Activated CD4-positive, alpha-beta T cell treated with anti-CD3 and anti-CD28 coated beads, Interleukin-2, Interleukin-4, amounts not matched to agents 100 ng/mL and 50 ng/mL, durations not matched to agents 16 hours and 8 hours (primary cell): ENCODE measurements at places on chromosomes 1 and 21.

- DNase-seq = no peak
Observed at GRCh38 chr1:220999872-221000863, 120.9 kb downstream of the HLX start.

GRCh38 chr1:27141266-27142003 is 13.5 kb downstream of the SLC9A1 start:
- no peak for DNase-seq

DNA sequence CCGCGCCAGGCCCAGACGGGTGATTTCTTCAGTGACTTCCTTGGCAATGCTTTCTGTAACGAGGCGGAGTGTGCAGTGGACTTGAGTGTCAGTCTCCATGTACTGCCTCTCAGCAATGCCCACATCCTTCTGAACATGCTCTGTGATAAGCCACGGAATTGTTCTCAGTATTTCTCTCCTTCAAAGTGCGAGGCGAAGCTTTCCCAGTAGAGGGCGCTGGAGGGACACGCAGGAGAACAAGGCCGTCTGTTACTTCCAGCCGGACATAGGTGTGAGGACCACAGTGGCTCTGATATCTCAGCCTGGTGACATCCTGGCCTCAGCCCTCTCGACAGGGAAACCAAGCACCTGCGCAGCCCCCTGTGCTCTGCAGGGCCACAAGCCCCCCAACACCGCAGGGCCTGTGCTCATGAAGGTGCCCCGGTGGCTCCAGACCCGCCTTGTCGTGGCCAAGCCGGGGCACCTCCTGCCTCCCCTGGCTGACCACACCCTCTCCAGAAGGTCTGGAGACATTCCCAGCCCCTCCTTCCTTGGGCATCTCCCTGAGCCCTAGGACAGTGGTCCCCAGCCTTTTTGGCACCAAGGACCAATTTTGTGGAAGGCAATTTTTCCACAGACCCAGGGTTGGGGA is 46.1 kb upstream of the BACE2 start:
- peak; percentile 71 for DNase-seq

DNA sequence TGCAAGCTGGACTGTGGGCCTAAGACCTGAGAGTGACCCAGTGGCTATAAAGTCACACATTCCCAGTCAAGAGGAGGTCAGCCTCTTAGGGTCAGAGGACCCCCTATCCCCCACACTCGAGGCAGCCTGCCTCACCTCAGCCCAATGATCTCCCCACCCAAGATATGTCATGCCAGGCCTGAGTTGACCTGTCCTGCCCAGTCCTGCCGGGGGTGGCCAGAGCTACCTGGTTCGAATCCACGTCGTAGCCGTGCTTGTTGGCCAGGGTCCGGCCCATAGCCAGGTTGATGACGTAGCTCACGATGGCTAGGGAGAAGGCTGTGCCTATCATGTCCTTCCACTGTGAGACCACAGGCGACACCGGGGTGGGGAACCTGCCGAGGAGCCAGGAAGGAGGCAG is 15.6 kb downstream of the SLC26A9 start:
- DNase-seq = no peak

DNA sequence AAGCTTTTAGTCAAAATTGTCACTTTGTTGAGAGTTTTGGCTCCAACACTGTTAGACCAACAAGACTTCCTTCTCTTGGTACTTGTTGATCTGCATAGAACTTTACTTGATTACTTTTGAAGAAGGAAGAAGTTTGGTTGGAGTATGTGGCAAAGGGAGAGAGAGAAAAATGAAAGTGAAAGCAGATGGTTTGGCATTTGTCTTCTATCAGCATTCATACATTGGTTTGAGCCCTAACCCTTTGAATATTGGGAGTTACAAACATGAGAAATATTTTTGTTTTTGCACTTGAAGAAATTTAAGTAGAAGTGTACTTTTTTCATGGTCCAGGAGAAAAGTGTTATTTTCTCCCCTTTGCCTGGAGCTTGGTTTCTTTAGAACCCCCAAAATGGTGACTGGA is 169.8 kb downstream of the ADGRL4 start:
- no peak for DNase-seq

DNA sequence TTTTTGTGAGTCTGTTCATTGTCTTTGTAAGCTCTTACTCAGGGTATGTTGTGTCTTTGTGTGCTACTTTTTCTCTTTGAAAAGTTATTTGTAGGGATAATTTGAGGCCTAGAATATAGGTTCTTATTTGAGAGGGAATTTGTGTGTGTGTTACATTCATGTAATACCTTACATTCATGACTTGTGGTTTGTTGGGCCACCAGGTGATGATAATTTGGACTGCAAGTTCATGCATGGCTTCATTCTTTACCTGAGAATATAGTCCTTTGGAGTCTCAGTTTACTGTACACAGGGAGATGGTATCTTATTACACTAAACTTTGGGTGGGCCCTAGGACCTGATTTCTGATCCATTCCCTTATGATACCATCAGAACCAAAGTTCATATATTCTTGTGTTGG is 51.8 kb upstream of the FASLG start:
- DNase-seq = no peak

DNA sequence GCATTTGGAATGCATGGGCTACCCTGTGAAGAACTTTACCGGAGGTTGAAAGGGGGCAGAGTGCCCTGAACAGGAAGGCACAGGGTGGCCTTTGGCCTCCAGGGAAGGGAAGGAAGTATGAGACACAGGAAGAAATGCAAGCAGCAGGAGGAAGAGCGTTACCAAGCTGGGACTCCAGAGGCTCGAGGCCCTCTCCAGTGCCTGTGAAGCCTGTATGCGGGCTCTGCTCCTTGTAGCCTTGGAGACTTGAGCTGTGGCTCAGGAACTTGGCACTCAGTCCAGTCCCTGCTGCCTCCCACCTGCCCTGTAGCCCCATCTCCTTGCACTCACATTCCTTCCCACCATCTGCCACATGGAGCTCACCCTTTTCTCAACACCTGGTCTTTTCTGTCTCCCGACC is 33.5 kb upstream of the RNF19B start:
- no peak for DNase-seq

- no peak for DNase-seq
Observed at GRCh38 chr1:245763873-245764331, 609.1 kb downstream of the KIF26B start.

DNA sequence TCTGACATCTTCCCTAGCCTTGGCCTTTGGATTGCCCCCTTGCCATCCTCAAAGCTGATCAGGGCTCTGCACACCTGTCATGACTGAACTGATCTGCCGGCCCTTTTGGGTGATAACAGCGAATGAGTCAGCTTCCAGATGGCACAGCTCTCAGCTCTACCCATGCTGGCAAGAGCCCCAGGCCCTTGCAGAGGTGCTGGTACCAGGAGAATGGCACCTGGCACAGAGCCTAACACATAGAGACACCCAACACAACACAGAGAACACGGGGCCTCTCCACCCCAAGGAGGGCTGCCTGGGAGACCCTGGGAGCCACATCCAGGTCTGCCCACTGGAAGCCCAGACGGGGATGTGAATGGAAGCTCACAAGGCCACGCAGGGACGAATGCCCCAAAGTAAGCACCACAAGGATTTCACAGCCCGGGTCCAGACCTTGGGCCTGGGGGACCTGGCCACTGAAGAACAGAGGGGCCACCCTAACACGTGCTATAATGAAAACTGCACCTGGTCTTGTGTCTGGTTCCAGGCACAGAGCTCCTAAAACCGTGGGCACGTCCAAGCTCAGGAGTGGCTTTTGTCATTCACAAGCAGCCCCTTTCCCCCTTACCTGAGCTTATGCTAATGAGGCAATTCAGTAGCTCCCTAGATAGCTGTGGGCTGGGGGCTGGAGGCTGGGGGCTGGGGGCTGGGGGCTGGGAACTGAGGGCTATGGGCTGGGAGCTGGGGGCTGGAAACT is 160.5 kb downstream of the NPHP4 start:
- DNase-seq = no peak

DNA sequence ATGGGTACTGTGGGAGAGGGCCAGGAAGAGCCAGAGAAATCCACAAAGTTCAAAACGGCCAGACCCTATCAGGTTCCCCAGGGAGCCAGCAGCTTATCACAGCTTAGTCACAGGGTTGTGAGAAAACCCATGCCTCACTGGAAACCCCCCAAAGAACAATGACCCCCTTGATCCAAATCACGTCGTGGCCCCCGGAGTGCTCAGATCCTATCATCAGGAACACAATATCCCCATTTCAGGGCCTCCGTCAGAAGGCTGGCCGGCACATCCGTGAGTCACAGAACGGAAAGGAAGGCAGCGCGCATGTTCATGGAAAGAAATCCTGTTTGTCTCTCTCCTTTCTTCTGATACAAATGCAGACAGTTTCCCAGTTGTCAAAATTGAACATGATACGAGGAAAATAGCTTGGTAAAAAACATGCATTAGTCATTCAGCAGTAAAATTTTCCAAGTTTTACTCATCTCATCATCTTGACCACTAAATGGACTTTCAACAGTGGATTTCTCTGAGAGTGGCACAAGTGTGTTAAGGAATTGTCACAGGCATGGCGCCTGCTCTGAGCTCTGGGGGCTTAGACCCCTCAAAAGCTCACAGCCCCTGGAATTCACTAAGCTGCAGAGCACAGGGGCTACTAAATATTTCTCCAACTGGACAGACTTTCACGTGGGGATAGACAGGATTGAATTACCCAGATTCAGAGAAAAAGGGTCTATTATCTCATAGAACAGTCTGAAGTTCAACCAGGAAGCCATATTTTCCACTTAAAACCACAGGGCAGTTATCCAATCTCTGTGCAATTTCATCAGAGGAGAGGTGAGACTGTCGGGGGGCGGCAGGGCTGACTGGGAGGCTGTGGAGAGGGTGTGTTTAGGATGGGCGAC is 124.8 kb downstream of the RIPK4 start:
- DNase-seq = no peak

DNA sequence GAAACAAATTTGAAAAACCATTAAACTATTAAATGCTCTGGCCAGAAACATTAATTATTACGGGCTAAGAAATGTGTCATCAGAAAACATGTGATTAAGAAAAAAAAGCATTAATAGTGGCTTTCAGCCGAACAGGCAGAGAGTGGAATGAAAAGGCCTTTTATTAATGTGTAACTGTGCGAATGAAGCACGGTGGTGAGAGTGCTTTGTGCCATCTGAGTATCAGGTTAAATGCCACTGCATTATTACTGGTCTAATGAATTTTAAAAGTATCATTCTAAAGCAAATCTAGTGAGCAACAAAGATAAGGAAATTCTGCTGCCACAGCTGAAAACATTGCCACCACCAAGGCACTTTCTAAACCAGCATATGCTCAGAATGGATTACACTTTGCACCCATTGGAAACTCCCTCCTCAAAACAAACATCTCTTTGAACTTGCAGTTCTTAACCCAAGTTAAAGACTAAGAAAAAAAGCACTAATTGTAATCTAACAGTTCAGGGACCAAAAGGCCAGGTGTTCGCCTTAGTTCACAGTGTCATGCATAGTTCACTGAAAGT is 30.0 kb upstream of the SSX2IP start:
- no peak for DNase-seq

- no peak for DNase-seq
Observed at GRCh38 chr1:1143636-1144035, 27.7 kb upstream of the C1orf159 start.

DNA sequence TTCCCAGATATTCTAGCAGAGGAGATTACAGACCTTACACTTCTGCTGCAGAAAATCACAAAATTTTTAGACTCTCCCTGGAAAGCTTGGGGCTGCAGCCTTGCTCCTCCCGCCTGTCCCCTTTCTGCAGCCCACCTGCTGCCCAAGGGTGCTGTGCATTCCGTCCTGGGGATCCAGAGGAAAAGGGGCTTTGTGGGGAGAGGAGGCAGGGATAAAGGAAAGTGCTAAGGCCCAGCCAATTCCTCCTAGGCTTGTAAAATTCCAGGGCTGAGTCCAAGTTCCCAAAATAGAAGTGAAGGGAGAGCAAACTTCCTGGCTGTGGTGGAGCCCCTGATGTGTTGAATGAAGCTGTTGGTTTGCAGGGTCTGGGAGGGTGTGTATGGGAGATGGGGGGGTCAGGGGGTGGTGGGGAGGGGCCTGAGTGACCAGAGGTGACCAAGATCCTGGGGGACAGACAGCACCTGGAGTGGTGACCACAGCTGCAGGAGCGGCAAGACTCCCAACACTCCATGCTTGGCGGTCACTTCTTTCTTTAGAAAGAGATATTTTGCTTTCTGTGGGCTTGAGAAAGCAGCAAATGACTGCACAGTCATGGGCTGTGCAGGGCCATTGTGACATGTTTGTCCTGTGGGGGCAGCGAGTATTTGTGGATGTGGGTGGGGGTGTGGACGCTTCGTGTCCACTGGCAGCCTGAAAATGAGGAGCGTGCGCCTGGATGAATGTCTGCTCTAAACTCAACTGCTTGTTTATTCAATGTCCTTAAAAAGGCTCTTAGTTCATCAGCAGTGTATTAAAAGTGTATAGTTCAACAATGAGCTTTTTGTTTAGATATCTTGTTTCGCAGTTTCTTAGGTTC is 68.4 kb downstream of the TLR5 start:
- DNase-seq = no peak

GRCh38 chr1:12285496-12286143 is 55.8 kb downstream of the VPS13D start:
- DNase-seq = no peak

DNA sequence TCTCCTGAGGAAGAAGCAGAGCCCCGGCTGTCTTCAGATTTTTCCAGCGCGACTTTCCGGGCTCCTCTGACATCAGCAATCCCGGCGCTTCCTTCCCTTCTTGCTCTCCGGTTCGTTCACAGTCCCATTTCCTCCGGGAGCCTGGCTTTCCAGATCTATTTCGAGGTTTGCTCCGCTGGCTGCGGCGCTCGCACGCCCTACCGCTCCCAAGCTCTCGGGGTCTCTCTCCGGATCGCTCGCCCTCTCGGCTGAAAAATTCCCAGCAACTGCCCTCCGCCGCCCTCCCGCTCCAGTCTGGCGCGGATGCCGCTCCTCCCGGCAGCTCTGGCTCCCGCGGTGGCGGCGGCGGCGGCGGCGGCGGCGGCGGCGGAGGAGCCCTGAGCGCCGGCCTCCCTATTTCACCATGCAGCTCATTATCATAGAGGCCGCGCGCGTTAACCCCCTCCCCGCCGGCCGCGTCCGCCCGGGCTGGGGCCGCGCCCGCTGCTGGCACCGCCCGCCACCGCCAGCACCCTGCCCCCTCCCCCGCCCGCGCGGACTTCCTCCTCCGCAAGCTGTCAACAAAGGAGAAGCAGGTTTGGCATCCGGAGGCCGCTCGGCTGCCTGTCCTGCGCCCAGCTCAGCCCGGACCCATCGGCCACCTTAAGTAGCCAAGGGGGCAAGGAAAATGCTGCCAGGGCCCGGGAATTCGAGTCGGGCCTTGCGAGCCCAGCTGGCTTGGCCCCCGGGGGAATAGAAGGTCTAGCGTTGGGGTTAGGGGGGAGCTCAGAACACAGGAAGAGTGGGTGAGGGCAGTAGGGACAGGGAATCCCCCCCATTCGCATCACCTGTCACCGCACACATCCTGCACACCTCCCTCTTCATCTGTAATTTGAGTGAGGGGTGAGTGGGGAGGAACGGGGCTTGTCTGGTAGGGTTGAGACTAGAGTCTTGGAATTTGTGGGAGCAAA is at the start of gene PLXNA2:
TSS of gene PLXNA2 (minus strand) at position 418 of the 950 bp plus-strand sequence. CDS start 26,462 bp downstream, outside the sequence.
- DNase-seq = peak; percentile 62

DNA sequence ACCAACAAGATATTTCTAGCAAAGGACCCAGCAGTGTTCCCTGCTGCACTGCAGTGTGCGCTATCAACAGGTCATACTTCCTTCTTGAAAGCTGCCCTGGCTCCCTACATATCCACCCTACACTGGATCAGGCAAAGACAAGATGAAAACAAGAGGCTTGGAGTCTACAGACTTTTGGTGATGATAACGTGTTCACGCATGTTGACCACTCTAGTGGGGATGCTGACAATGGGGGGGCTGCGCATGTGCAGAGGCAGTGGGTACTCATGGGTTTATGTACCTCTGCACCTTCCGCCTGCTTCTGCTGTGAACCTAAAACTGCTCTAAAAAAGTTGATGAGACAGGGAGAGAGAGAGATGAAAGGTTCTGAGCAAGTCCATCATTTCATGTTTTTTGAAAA is 5.5 kb downstream of the ENO1 start:
- no peak for DNase-seq

- DNase-seq = no peak
Observed at GRCh38 chr1:156433602-156434001, 64.6 kb downstream of the RHBG start.
